ENCODE measurements at places on chromosomes 6 and 20. TPM values are rescaled to one million over a fixed set of nuclear protein-coding genes. Genes with fewer than 3 reads are reported as not detected.

BCL2L1 gene
- 136 TPM for total RNA-seq

- DNase-seq = no peak
These were observed 76.5 kb downstream of the TULP4 start for GRCh38 chr6:158388727-158389126.

- peak; percentile 69 for DNase-seq
These were observed 24.7 kb upstream of the ZFAND3 start for GRCh38 chr6:37794825-37795224.

- DNase-seq = no peak
These were observed 208.3 kb downstream of the ZFAND3 start for GRCh38 chr6:38027685-38028373.

GRCh38 chr6:32337186-32337805 lies 34.4 kb downstream of the TSBP1 start:
- DNase-seq = no peak

DNA sequence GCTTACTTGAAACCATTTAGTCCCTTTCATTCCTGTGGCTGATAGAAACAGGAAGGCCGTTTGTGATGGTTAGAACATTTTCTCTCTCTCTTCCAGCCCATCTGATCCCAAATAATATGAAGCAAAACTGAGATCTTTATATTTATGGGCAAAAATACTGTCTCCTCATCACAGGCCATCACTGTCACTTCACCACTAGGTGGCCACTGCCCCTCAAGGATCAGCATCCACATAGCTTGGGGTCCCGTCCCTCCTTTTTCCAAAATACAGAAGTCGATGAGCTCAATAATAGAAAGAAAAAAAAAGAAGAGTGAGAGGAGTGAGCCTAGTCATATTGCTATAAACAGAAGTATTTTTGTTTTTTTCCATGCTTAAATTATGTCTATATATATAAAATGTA lies 46.4 kb upstream of the LAMP5 start:
- DNase-seq = no peak

- peak; percentile 26 for DNase-seq
These were observed 653.7 kb downstream of the TFAP2A start for GRCh38 chr6:9761220-9761619.

DNA sequence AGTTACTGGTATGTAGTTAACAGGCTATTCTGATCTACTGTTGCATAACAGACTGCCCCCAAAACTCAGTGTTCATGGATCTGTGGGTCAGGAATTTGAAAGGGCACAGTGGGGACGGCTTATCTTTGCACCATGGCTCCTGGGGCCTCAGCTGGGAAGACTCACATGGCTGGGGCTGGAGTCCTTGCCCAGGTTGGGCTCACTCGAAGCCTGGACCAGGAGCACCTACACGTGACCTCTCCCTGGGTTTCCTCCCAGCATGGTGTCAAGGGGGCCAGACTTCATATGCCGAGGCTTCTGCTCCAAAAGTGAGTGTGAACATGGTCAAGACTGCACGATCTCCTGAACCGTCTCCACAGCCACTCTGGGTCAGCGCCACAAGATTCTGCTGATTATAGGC lies 11.7 kb downstream of the SYNDIG1 start:
- DNase-seq = no peak

- no peak for DNase-seq
These were observed 551.2 kb downstream of the QKI start for GRCh38 chr6:163965426-163966348.

- DNase-seq = no peak
These were observed 849 bp upstream of the BMP7 start for GRCh38 chr20:57267158-57267821.

GRCh38 chr6:33692760-33693158 lies 18.7 kb downstream of the UQCC2 start:
- no peak for DNase-seq

- no peak for DNase-seq
These were observed 506.6 kb upstream of the MAN1A1 start for GRCh38 chr6:119856136-119856535.

GRCh38 chr20:5714261-5715041 lies 35.8 kb upstream of the SHLD1 start:
- DNase-seq = peak; percentile 76

- no peak for DNase-seq
These were observed 20.4 kb upstream of the RAB22A start for GRCh38 chr20:58289143-58289542.
